Esophagus muscularis mucosa (tissue), 4 donors: ENCODE measurements at places on chromosomes 7 and 10. TPM values are rescaled to one million over a fixed set of nuclear protein-coding genes. Genes with fewer than 3 reads are reported as not detected.

Gene FOXP2
- total RNA-seq, result 42.9 TPM

Gene CRYGN
- 1.3 TPM for total RNA-seq

Gene HKDC1
- total RNA-seq, result not detected

Gene PSMC2
- 108 TPM for total RNA-seq

Gene ERVW-1
- total RNA-seq, result not detected

Gene ASB4
- total RNA-seq, result not detected

Gene GLRX3
- 54.0 TPM for total RNA-seq

Gene SMO
- 8.7 TPM for total RNA-seq
